ENCODE measurements at places on chromosomes 1 and 21.
A peak's percentile ranks its signal among the peaks of the same experiment; 100 is the strongest.

GRCh38 chr1:240820816-240821215 is 208.9 kb upstream of the GREM2 start:
- DNase-seq, result no peak

GRCh38 chr1:203584035-203584434 is 42.6 kb upstream of the ATP2B4 start:
- no peak for DNase-seq

- no peak for DNase-seq
Observed at GRCh38 chr1:1432274-1432950, 3.1 kb upstream of the VWA1 start.

- no peak for DNase-seq
Observed at GRCh38 chr1:96741335-96741734, 19.8 kb downstream of the PTBP2 start.

DNA sequence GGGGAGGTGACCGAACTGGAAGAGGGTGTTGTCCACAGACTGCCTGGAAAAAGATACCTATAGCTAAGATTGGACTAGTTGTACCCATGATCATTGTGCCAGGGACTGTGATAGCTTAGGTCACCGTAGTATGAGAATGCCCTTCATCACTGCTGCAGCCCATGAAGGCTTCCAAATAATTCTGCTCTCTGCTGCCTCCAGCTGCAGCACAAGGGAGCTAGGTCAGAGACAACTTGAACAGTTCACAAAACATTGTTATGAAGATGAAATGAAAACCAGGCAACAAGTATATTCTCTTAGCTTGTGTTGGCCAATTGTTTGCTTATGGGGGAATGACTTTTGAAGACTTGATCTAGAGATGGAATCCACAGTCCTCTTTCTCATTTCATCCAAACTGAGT is 246.7 kb downstream of the MRPL39 start:
- no peak for DNase-seq

GRCh38 chr1:205748403-205749233 is 1.4 kb downstream of the NUCKS1 start:
- DNase-seq, result peak; percentile 72

Measured in activated naive CD4-positive, alpha-beta T cell treated with anti-CD3 and anti-CD28 coated beads, Interleukin-2, amount 10 ng/mL, durations not matched to agents 7 days and 5 days (primary cell).